ENCODE measurements at places on chromosomes 12 and 14.

DNA sequence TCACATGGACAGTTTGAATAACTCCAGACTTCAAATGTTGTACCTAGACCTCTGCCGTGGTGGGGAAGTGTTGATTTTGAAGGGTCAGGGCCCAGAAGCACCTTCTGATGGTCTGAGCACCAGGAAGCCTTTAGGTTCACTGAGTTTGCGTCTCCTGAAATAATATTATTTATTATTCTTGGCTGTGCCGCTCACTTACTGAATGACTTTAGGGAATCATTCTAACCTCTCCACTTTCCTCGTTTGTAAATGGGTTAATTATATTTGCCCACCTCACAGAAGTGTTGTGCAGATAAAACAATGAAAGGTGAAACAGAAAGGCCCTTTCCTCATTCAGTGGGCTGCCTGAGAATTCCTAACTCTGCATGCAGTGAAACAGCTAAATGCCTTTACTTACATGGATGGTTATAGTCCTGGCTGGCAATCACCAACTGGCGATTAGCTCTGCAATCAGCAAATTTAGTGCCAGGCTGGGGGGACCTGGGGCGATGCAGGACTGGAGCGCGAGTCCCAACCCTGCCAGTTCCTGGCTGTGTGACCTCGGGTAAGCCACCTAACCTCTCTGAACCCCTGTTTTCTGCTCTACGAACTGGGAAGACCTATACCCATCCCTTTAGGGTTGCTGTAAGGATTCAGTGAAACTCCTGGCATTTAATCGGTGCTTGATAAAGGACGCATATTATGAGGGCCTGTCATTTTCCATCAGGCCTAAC lies 57.5 kb downstream of the MAP1LC3B2 start:
- DNase-seq: no peak

DNA sequence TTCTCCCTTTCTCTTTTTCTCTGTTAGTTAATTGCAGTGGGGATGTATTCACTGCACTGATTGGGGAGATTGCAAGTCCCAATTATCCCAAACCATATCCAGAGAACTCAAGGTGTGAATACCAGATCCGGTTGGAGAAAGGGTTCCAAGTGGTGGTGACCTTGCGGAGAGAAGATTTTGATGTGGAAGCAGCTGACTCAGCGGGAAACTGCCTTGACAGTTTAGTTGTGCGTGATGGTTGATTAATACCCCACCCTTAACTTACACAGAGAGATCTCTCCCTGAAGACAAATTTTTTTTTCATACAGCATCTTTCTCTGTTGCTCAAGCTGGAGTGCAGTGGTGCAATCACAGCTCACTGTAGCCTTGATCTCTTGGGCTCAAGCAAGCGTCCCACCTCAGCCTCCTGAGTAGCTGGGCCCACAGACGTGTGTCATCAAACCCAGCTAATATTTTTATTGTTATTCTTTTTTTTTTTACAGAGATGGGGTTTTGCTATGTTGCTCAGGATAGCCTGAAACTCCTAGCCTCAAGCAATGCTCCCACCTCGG lies 4.6 kb downstream of the C1S start:
- DNase-seq: no peak

DNA sequence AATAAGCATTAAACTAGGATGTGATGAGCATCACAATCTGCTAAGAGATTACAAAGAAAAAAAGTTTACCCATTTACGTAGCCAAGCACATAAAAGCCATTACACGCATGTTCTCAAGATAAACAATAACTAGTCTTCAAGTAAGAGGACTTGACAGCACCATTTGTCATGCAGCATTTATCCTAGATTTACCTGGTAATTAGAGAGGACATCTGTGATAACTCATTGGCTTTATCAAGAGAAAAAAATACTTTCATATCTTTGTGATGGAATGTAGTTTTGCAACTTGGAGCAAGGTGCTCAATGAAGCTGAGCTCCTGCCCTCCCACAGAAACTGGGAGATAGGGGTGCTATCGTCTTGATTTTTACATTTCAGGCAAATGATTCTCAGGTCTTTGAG lies 1023.7 kb downstream of the FSCB start:
- DNase-seq: no peak

GRCh38 chr14:71113376-71113775 lies 206.1 kb downstream of the PCNX1 start:
- peak; percentile 82 for DNase-seq

GRCh38 chr12:57726884-57727757 lies 11.4 kb downstream of the AGAP2 start:
- DNase-seq: no peak

- no peak for DNase-seq
Observed at GRCh38 chr12:108289350-108290161, 49.6 kb downstream of the CMKLR1 start.

GRCh38 chr12:105018012-105018411 lies 31.9 kb downstream of the NOPCHAP1 start:
- no peak for DNase-seq

GRCh38 chr12:131909752-131910219 lies 15.4 kb downstream of the ULK1 start:
- no peak for DNase-seq

GRCh38 chr12:84912198-84913128 lies at the start of gene SLC6A15:
Gene SLC6A15, minus strand, starts transcription at chr12:84912799. Its CDS starts 20,679 bp downstream, at chr12:84892120.
- no peak for DNase-seq

- DNase-seq: no peak
Observed at GRCh38 chr12:15772405-15773018, 16.7 kb downstream of the EPS8 start.

GRCh38 chr14:66636240-66636639 lies 128.3 kb downstream of the GPHN start:
- no peak for DNase-seq

- DNase-seq: no peak
Observed at GRCh38 chr12:7197841-7198240, 8.4 kb downstream of the PEX5 start.

- no peak for DNase-seq
Observed at GRCh38 chr12:120265473-120266179, at the start of gene PXN. Gene PXN, minus strand, starts transcription at chr12:120265730. Its CDS starts 101 bp downstream, at chr12:120265629.

- no peak for DNase-seq
Observed at GRCh38 chr12:92786045-92786444, 83.3 kb downstream of the PLEKHG7 start.

DNA sequence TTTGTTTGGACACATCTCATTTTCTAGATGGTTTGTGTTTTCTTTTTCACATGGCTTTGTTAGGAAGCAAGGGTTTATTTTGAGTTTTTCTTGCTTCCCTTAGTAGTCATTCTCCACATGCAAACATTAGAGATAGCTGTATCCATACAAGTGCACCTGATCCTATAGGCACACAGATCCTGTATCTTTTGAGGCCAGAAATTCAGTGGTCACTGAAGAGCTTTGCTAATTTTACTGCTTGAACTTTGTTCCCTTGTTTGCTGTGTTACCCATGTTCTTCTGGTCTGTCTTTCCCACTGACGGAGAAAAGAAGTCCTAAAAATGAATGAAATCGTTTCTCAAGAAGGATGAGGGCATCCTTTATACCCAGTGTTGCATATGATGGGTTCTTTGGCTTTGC lies 14.7 kb downstream of the HMGA2 start:
- no peak for DNase-seq

DNA sequence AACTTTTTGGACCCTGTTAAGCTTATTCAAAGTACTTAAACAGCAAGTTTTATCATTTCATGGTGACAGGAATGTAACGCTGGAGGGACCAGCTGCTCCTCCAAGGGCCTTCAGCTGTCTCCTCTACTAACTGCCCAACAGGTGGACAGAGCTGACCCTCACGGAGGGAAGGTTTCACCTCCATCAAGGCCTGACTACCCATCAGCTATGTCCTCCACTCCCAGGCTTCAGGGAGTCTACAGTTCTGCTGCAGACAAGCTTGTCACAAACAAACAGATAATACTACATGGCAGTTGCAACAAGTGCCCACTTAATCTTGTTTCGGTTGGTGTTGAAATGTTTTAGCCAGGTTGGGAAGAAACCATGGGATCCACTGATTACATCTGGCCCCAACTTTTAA lies 175.1 kb downstream of the TTC7B start:
- DNase-seq: no peak

DNA sequence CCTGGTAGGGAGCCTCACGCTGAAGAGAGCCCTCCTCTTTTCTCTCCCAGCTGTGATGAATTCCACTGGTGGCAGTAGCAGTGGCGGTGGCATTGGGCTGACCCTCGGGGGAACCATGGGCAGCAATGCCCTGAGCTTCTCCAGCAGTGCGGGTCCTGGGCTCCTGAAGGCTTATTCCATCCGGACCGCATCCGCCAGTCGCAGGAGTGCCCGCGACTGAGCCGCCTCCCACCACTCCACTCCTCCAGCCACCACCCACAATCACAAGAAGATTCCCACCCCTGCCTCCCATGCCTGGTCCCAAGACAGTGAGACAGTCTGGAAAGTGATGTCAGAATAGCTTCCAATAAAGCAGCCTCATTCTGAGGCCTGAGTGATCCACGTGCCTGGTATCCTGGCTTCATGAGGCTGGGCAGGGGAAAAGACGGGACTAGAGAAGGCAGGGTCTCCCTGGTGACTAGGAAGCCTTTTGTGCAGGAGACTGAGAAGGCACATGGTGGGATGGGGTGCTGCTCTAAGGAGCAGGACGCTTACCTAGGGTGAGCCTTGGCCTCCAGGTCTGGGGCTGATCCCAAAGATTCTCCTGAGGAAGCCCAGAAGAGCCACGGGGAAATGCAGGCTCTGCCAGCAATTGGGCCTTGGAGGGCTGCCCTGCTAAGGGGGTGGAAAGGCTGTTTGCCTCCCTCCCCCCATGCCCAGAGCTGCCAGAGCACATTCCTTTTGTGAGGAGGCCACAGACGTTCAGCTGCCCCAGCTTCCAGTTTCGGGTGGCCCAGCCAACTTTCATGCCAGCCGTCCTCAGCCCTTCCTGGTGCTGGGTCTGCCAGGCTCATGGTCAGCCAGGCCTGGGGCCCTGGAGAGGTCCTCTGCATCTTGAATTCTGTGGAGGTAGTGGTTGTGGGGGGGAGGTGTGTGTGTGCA lies 15.8 kb downstream of the KRT7 start:
- no peak for DNase-seq

DNA sequence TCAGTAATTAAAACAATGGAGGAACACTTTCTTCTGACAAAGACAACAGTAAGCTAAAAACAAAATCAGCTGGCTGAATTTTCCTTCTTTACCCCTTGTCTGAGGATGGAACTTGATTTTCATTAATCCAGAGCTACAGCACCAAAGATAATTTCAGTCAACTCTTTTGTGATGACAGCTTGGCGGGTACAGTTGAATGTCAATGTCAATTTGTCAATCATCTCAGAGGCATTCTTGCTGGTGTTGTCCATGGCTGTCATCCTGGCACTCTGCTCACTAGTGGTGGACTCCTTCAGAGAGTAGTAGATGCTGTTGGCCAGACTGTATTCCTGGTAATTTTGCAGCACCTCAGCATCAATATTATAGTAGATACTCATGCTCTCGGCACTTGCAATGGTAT lies 34.4 kb upstream of the BMP4 start:
- DNase-seq: no peak

- DNase-seq: no peak
Observed at GRCh38 chr12:16622338-16622737, 16.4 kb upstream of the LMO3 start.

DNA sequence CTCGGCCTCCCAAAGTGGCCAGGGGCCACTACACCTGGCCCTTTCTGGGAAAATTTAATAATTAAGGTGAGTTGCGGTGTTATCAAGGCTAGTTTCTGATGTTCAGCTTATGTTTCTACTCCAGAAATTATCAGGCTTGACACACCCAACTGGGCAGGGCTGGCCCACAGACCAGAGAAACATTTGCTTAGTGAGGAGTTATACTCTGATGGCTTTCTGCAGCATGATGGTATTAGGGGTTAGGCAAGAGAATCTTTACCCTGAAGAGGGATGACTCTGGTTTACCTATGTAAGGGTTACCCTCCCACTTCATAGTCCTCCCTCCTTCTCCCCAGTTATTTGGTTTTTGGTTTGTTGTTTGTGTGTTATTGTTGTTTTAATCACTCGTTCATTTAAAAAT lies 24.5 kb upstream of the HECTD1 start:
- DNase-seq: no peak

- DNase-seq: no peak
Observed at GRCh38 chr12:103791350-103791920, 49.6 kb downstream of the NT5DC3 start.

GRCh38 chr14:53902307-53902706 lies 54.3 kb downstream of the BMP4 start:
- no peak for DNase-seq

- no peak for DNase-seq
Observed at GRCh38 chr12:72102150-72102549, 163.5 kb downstream of the TPH2 start.

GRCh38 chr14:96039633-96040311 lies 610 bp downstream of the C14orf132 start:
- DNase-seq: no peak

GRCh38 chr14:42862114-42862513 lies 1255.4 kb downstream of the LRFN5 start:
- no peak for DNase-seq

DNA sequence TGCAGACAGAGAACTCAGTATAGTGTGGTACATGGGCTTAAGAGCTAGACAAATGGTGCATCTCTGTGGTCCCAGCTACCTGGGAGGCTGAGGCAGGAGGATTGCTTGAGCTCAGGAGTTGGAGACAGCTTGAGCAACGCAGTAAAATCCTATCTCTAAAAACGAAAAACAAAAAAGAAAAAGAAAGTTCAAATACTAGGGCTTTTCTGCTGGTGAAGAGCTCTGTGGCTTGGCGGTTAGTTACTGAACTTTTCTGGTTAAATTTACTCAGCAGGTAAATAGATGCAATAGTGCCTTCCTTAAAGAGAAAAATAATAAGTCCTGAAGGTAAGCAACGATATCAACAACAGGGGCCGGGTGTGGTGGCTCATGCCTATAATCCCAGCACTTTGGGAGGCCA lies 31.4 kb upstream of the RAP1B start:
- DNase-seq: no peak

DNA sequence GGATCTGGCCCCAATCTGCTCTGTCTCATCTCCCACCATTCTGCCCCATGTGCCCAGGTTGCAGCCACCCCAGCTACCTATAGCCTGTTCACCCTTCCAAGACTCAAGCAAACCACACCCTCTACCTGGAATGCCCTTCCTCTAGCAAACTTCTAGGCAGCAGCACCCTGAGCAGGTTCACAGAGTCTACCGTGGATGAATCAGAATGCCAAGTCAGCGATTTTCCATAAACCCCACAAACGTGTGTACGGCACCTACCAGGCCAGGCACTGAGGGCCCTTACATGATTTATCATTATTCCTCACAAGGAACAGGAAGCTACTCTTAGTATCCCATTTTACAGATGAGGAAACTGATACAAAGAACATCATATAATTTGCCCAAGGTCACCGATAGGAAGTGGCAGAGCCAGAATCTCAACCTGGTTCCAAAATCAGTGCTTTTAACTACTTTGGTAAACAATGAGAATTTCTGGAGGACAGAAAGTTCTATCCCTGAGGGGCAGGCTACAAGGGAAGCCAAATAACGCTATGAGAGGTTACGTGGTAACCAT lies 28.0 kb upstream of the DHRS4 start:
- DNase-seq: no peak

- DNase-seq: no peak
Observed at GRCh38 chr14:32625211-32625610, 296.1 kb downstream of the AKAP6 start.

All from AG04449 (cell line).